M059J (cell line): ENCODE measurements at places on chromosomes 5 and 9.

- no peak for DNase-seq
Measured at GRCh38 chr5:25688156-25688555, 1043.4 kb upstream of the CDH10 start.

DNA sequence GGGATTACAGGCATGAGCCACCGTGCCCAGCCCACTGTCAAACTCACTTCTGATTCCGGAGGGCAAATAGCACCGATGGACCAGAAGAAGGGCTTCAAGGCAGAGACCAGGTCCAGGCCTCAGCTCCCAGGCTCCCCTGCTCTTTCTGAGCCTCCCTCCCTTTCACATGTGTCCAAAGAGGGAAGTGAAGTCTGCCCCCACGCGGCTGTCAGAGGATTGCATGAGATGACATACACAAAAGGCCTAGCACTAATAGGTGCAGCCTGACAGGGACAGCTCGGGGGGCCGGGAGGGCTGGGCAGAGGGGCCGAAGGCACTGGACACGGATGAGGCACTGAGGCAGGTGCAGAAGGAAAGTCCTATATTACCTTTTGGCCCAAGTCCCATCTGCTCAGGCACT is 16.1 kb downstream of the FBP1 start:
- peak; percentile 34 for DNase-seq

GRCh38 chr9:98449871-98450270 is 194.4 kb upstream of the TBC1D2 start:
- no peak for DNase-seq

DNA sequence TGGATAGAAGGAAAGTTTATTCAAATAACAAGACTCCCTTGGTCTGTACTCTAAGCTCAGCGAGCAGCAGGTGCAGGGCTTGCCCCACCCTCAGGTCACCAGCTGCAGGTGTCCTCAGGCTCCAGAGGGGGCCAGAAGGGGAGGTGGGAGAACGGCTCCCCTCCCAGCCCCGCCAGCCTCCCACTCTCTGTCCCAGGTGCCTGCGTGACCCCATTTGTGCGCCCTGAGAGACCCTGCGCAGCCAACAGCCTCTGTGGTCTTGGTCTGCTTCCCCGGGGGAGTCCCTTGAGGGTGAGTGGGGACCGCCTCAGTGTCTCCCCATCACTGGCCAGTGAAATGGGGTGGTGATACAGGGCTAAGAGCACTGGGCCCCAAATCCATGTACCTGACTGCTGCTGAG is 62.3 kb upstream of the STXBP1 start:
- DNase-seq: no peak

GRCh38 chr5:154540600-154540999 is 62.6 kb upstream of the HAND1 start:
- no peak for DNase-seq

- peak; percentile 90 for DNase-seq
Measured at GRCh38 chr9:77514886-77515711, 133.0 kb downstream of the GNA14 start.

- DNase-seq: no peak
Measured at GRCh38 chr5:137439645-137440044, 59.5 kb downstream of the SPOCK1 start.

DNA sequence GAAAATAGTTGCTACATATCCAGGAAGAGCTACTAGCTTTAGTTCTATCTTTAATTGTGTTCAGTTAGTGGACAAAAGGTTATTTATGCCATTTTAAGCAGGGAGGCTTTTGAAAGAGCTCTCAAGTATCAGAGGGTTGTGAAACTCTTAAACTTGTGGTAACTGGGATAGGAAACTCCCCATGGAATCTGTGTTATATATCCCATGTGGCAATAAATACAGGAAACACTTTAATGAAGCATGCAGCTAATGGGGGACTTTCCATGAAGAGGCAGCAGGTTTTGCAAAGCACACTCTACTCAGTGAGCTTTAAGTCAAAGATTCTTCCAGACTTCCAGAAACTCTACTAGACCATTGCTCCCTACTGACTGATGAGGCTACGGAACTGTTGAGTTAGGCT is 805.0 kb upstream of the C9orf72 start:
- DNase-seq: no peak

- peak; percentile 37 for DNase-seq
Measured at GRCh38 chr5:28648108-28648507, 1609.7 kb upstream of the CDH9 start.

DNA sequence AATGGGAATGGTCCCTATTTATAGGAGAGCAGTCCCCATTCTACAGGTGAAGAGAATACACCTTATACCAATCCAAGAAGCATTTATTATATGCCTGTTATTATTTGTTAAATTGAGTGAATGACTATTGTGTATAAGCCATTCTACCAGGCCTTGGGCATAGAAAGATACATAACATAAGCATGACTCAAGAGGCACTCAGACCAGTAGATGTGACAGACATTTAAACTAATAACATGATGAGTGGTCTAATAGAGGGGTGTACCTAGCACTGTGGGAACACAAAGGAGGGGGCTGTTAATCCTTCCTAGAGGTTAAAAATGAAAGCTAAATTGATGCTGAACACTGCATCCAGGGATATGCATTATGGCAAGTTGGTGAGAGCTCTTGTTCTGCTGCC is 145.0 kb upstream of the TNC start:
- peak; percentile 81 for DNase-seq

DNA sequence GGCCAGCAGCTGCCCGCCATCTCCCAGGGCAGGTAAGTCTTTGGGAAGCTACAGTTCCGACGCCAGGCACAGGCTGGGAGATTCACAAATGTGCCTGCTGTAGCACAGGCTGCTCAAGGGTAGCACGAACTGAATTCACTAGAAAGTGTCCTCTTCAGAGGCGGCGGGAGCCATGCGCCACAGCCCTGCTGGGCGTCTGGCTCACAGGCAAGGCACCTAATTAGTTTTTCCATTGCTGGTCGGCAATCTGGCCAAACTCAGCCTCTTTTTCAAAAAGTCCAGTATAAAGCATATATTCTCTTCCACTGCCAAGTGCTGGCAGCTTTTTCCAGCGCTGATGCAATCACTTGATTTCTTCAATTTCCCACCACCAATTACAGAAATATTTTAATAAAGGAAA is 128.9 kb upstream of the RAPGEF1 start:
- DNase-seq: no peak

DNA sequence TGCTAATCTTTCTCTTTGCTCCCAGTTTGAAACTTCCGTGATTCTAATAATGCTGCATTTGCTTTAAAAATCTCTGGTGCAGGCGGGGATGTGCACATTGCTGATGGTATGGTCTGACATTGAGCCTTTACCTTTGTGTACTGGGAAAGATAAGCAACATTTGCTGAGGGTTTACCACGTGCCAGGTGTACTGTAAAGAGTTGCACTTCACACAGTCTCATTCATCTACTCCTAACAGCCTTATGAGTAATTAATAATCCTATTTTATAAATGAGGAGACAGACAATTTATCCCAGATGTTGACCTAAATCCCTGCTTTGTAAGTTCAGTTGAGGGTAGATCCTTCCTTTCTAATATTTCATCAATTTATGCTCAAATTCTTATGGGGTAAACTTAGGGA is 726 bp upstream of the ADGRV1 start:
- DNase-seq: no peak

DNA sequence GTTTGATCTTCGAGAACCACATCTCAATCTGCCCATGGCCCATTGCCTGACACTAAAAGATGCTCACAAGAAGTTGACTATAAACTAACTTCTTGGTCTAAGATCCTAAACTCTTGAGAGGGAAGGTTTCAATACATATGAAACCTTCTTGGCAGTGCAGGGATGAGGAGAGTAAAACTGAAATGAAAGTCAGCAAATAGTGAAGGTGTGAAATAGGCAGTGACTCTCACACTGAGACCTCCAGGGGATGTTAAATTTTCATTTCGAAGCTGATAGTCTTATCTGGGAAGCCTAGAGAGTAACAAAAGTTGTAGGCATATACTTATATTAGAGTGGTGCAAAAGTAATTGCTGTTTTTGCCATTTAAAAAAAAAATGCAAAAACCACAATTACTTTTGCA is 974 bp upstream of the CYSTM1 start:
- DNase-seq: no peak

DNA sequence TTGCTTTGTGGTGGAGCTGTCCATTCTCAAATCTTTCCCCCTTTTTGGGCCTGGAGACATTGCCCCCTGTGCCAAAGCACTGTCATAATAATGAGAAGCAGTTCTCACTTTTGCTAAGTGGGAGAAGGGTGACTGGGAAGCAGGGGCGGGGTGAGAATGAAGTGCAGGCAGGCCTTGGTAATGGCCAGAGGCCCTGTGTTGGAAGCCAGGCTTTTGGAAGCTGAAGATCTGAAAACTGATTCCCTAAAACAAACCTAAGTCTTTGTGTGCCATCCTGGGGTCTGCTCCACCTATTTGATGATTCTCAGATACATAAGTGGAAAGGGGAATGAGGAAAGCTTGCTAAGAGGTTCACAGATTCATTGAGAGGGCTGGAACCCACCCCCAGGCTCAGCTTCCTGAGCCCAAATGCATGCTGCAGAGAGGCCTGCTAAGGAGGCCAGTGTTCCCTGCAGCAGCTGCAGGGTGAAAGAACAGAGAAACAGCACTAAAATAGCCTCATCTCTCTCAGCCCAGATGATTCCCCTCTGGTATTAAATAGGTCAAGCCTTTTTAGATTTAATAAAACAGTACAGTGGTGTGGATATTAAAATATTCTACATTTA is 75.0 kb downstream of the NSG2 start:
- no peak for DNase-seq

DNA sequence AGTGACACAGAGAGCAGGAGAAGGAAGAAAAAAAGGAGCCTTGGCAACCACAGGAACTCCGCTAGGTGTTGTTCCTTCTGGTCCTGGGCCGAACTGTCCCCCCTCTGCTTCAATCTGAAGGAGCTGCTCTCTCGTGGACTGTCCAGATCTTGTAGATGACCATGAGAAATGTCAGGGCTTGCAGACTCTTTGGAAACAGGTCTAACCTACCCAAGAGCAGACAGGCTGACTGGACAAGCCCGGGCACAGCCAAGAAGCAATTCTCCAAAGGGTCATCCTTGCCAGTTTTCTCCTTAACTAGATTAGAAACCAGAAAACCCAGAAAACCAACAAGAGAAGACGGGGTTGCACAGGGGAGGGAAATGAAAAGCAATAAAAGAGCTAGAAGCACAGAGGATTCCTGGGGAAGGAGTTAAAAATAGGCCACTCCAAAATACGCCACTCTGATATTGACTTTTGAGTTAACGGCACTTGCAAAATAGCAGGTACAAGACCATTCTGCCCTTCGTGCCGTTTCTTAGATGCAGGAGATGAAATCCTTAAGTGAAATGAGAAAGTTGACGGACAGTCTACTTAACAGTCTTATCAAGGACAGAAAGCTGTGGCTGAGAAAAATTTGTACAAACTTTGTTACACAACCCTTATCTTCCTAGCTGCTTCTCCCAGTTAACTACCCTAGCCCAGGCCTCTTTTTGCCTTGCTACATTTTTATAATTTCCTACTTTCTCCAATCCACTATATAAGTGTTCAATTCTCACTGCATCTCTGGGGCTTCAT is 5.8 kb downstream of the GCNT4 start:
- no peak for DNase-seq

GRCh38 chr5:132407970-132408369 is 38.5 kb downstream of the SLC22A5 start:
- no peak for DNase-seq

DNA sequence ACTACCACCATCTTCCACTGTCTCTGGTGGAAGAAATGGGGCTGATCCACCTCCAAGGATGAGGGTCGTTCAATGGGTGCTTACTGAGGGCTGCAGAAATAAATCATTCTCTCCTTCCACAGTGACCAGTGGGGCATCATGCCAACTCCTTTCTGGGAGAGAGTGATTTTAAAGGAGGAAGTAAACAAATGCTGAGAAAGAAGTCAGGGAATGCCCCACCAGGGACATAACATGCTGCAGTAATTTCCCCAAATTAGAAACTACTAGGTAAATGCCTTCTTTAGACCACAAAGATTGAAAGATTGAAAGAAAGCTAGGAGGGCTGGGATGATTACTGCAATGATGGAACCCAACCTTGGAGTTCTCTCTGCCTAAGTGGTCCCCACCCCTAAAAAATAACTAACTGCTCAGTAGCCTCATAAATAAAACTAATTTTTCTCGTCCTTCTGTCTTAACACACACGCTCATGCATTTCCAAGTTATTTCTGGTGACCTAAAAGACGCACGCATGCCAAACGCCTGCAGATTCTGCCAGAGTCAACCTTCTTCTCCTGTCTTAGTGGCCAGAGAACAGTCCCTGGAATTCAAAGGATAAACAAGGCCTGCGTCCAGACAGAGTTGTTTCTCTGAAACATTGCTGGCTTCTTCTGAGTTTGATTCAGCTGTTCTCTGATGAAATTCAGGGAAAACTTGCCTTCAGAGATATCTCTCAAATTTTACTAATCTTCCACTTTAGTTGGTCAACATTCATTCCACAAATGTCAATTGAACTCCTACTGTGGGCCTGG is 250.0 kb downstream of the NR3C1 start:
- peak; percentile 55 for DNase-seq

DNA sequence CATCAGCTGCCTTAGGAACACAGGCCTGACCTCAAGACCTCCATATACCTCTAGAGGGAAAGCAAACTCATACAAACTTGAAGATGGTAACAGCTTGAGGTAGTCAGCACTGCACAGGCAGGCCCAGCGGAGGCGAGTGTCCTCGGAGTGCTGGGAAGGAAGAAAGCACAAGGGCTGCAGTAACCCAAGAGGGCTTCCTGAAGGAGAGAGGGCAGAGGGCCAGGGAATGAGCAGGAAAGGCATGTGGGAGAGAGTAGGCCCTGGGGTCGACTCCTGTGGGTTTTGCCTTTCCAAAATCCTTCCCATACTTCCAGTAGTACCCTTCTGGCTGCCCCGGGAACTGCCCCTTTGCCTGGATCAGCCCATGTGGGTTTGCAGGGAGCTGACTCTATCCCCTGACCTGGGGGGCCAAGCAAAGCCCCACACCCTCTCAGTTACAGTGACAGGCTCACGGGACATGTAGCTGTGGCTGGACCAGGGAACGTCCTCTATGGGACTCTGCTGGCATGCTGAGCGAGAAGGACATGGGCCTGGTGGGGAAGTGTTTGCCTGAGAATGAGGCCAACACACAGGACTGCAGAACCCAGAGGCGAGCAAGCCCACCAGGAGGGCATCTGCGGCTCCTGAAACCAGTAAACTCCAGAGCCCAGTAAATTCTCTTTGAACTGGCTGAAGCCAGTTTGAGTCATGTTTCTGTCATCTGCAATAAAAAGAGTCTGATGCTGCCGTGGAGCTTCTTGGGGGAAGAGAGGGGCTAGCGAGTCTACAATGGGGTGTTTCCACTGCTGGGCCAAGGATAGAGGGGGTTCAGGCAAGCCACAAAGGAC is 64.1 kb downstream of the COL23A1 start:
- no peak for DNase-seq
